ENCODE measurements at places on chromosomes 12 and 14. TPM values are rescaled to one million over a fixed set of nuclear protein-coding genes. Genes with fewer than 3 reads are reported as not detected.

ANO4 gene
- 1.3 TPM for total RNA-seq

DNA sequence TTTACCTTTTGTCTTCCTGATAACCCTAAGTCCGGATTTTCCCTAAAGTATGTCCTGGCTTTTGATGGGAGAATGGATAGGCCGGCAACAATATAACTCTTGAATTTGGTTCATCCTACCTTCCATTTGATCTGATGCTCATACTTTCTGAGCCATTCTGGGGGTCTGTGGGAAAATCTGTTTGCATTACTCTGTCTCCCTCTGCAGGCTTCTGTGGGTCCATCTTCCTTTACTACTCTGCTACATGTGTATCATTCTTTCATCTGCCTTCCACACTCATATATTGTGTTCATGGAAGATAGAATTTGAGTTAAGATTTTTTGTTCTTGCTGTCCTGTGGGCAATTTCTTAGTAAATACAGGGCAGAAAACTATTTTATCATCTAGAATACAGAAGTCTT, 101.5 kb downstream of the NAV3 start:
- DNase-seq, result no peak
- no peak overlapping the region for H3K4me3 ChIP-seq
- H3K4me1 ChIP-seq, result no peaks in the 10 kb centered on the region
- no peaks in the 10 kb centered on the region for H3K36me3 ChIP-seq
- no peak overlapping the region for H3K27ac ChIP-seq

HCAR1 gene
- 1.3 TPM for total RNA-seq

DNA sequence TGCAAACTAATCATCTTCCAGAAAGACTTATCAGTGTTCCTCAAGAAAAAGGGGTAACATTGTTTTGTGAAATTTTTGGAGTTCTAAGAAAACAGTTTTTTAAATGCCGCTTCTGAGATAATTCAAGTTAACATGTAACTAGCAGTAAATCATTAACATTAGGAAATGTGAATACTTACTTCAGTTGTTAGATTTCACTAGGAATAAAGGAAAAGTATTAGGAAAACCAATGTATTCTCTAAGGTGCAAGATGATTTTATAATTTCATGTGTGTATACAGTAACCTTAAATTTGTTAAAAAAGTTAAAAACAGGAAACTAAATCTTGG, 36.8 kb downstream of the PAPOLA start:
- no peak overlapping the region for H3K27ac ChIP-seq
- H3K27me3 ChIP-seq, result no peaks in the 10 kb centered on the region
- H3K4me3 ChIP-seq, result no peak overlapping the region
- no peaks in the 10 kb centered on the region for H3K4me1 ChIP-seq
- no peak for DNase-seq

OR4M1 gene
- not detected for total RNA-seq

DNA sequence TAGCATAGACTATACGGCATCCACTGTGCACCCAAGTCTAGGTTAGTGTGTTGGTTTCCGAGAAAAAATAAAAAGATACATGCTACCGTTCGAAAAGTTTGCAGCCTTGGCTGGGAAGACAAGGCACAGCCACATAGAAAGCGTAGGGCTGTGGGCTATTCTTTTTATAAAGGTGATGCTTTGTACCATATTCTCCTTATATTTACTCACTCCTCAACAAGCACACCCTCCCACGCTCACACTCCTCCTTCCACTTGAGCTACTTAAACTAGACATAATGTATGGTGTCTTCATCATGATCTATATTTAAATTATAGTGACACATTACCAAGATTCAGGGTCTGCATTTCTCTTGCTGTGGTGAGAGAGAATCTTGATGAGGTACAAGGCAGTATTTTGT, 1416.5 kb downstream of the AACS start:
- H3K4me1 ChIP-seq, result no peaks in the 10 kb centered on the region
- H3K4me3 ChIP-seq, result no peak overlapping the region
- no peaks in the 10 kb centered on the region for H3K27me3 ChIP-seq
- H3K36me3 ChIP-seq, result no peaks in the 10 kb centered on the region
- H3K27ac ChIP-seq, result no peak overlapping the region

DNA sequence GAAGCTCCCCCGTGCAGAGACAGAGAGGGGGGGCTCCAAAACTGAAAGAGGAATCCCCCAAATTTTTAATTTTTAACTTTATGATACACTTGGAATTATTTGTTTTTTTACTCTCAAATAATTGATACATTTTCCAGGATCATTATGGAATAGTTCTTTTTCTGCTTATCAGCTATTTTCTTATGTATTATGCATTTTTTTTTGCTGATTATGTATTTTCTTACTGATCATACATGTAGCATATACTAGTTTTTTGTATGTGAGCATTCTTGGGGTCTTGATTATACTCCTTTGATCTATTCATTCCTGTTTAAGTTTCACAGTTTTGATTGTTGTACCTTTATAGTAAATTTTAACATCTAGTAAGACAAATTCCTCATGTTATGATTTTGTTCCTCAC, 55.5 kb upstream of the LDHB start:
- no peak overlapping the region for H3K27ac ChIP-seq
- no peaks in the 10 kb centered on the region for H3K27me3 ChIP-seq
- DNase-seq, result no peak
- no peaks in the 10 kb centered on the region for H3K36me3 ChIP-seq

- no peak for DNase-seq
- no peak overlapping the region for H3K27ac ChIP-seq
- H3K27me3 ChIP-seq, result no peaks in the 10 kb centered on the region
- H3K4me3 ChIP-seq, result no peak overlapping the region
- no peaks in the 10 kb centered on the region for H3K36me3 ChIP-seq
- H3K4me1 ChIP-seq, result no peaks in the 10 kb centered on the region
Measured at GRCh38 chr14:52829527-52830185, 38.2 kb upstream of the GNPNAT1 start.

DNA sequence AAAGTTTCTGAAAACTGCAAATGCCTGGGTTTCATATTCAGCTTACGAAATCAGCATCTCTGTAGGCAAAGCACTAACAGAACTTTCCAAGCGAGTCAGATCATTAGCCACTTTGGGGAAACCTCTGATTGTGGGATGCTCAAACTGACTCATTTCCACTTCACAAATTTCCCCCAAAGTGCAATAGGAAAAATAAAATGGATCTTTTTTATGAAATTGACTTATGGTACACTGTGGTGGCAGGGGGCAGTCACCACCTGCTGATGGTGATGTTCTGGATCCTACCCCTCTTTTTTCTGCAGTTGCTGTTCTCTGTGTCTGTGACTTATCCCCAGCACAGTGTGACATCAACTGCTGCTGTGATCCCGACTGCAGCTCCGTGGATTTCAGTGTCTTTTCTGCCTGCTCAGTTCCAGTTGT, 5.6 kb downstream of the TCTN1 start:
- no peaks in the 10 kb centered on the region for H3K36me3 ChIP-seq
- no peak overlapping the region for H3K27ac ChIP-seq
- no peak overlapping the region for H3K4me3 ChIP-seq
- H3K27me3 ChIP-seq, result no peaks in the 10 kb centered on the region
- peaks cover 2% of the 10 kb centered on the region for H3K4me1 ChIP-seq

ZBTB25 gene
- 17.7 TPM for total RNA-seq

DNA sequence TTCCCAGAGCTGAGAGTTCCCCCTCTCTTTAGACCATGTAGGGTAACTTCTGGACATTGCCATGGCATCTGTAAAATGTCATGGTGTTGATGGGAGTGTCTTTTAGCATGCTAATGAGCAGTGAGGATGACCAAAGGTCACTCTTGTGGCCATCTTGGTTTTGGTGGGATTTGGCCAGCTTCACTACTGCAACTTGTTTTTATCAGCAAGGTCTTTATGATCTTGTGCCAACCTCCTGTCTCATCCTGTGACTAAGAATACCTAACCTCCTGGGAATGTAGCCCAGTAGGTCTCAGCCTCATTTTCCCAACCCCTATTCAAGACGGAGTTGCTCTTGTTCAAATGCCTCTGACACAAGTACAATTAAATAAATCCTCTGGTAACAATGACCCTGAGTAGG, 244.4 kb downstream of the NEDD1 start:
- no peak overlapping the region for H3K4me3 ChIP-seq
- no peaks in the 10 kb centered on the region for H3K4me1 ChIP-seq
- H3K27ac ChIP-seq, result no peak overlapping the region

- peaks cover 40% of the 10 kb centered on the region for H3K4me1 ChIP-seq
- peak overlapping the region; percentile 80 for H3K27ac ChIP-seq
- no peak overlapping the region for H3K4me3 ChIP-seq
- H3K27me3 ChIP-seq, result no peaks in the 10 kb centered on the region
- no peaks in the 10 kb centered on the region for H3K36me3 ChIP-seq
Measured at GRCh38 chr12:94831081-94831751, 172.3 kb downstream of the NDUFA12 start.

- no peaks in the 10 kb centered on the region for H3K27me3 ChIP-seq
- no peak for DNase-seq
- no peak overlapping the region for H3K27ac ChIP-seq
- no peak overlapping the region for H3K4me3 ChIP-seq
Measured at GRCh38 chr12:94553130-94553519, 93.5 kb upstream of the CEP83 start.

DNA sequence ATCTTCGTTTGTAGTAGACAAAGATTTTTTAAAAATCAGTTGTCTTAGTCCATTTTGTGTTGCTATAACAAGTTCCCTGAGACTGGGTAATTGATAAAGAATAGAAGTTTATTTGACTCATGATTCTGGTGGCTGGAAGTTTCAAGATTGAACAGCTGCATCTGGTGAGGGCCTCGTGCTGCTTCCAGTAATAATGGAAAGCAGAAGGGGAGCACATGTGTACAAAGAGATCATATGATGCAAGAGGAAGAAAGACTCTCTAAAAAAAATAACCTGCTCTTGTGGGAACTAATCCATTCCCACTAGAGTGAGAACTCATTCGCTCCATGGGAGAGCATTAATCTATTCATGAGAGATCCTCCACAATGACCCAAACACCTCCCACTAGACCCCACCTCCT, 24.8 kb downstream of the MUCL1 start:
- no peak overlapping the region for H3K27ac ChIP-seq
- no peaks in the 10 kb centered on the region for H3K27me3 ChIP-seq
- no peak overlapping the region for H3K4me3 ChIP-seq
- DNase-seq, result no peak
- H3K4me1 ChIP-seq, result no peaks in the 10 kb centered on the region

DNA sequence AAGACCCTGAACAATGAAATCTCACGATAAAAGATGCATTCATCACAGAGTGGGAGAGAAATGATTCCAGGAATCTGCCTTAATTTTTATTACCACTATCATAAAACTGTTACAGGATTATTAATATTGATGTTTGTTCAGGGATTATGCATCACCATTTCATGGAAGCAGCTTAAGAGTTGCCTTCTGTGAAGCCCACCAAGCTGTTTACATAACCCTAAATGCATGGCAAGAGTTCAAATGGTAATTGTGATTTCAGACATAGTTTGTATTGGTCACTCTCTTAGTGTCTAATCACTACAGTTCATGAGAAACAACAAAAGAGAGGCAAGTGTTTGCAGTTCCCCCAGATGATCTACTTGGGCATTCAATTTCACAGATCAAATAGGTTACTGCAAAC, 527.7 kb downstream of the RPS29 start:
- no peak overlapping the region for H3K27ac ChIP-seq
- no peaks in the 10 kb centered on the region for H3K36me3 ChIP-seq
- DNase-seq, result no peak
- no peaks in the 10 kb centered on the region for H3K27me3 ChIP-seq
- no peak overlapping the region for H3K4me3 ChIP-seq
- H3K4me1 ChIP-seq, result no peaks in the 10 kb centered on the region

DNA sequence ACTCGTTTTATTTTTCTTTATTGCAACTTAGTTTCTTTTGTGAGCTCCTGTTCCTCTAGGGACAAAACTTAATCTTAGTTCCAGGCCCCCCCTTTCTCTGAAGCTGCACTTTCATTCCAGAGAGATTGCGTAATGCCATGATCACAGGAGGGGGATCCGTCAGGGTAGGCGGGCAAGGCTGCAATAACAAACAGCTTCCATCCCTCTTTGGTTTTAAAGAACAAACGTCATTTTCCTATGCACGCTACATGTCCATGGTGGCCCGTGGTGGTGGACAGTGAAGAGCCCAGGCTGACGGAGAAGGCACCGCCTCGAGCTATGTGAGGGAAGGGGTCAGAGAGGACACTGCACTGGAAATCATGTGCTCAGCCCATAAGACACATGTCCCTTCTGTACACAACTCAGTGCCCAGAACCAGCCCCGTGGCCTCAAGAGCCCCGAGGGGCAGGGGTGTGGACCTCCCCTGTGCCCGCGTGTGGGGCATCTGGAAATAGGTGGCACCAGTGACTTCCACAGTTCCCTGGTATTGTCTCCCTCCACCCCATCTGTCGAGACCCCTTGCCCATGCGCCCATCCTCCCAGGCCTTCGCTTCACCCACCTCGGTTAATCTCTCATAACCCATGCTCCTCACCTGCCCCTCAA, 161.4 kb downstream of the ADGRD1 start:
- no peaks in the 10 kb centered on the region for H3K27me3 ChIP-seq
- peaks cover 15% of the 10 kb centered on the region for H3K36me3 ChIP-seq
- H3K27ac ChIP-seq, result peak overlapping the region; percentile 17
- DNase-seq, result no peak
- peaks cover 10% of the 10 kb centered on the region for H3K4me1 ChIP-seq
- H3K4me3 ChIP-seq, result no peak overlapping the region

- peaks cover 16% of the 10 kb centered on the region for H3K4me1 ChIP-seq
- peak overlapping the region; percentile 83 for H3K27ac ChIP-seq
- no peaks in the 10 kb centered on the region for H3K36me3 ChIP-seq
Measured at GRCh38 chr12:51923506-51924365, 16.4 kb downstream of the ACVRL1 start.

DNA sequence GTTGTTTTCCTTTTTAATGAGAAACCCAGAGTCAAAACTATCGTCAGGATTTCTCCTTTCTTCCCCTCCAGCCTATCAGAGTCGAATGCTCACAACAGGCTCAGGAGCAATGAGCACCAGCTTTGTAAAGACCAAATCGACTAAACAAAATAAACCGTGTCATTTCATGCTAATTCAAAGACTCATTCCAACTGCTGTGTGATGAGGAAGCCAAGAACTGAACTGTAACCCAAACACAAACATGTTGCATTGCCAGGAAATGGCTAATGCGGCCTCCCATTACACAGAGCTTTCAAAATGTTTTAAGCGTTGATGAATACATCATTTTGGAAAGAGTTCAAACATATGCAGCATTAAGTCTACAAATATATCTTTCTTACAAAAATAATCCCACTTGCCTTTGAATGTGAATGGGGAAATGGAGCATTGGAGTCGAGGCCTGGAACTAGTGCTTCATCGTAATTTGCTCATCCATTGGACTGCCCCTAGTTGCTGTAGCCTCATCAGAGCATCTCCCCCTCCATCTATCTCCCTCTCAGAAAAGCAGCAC, 349.5 kb downstream of the GXYLT1 start:
- no peaks in the 10 kb centered on the region for H3K36me3 ChIP-seq
- H3K4me3 ChIP-seq, result no peak overlapping the region
- no peak for DNase-seq
- H3K27ac ChIP-seq, result no peak overlapping the region
- H3K27me3 ChIP-seq, result no peaks in the 10 kb centered on the region
- H3K4me1 ChIP-seq, result no peaks in the 10 kb centered on the region
